Stimulated activated CD8-positive, alpha-beta memory T cell treated with anti-CD3 and anti-CD28 coated beads, Interleukin-15, amount 100 ng/mL, for 24 hours (primary cell): ENCODE measurements at places on chromosomes 6 and 20.

DNA sequence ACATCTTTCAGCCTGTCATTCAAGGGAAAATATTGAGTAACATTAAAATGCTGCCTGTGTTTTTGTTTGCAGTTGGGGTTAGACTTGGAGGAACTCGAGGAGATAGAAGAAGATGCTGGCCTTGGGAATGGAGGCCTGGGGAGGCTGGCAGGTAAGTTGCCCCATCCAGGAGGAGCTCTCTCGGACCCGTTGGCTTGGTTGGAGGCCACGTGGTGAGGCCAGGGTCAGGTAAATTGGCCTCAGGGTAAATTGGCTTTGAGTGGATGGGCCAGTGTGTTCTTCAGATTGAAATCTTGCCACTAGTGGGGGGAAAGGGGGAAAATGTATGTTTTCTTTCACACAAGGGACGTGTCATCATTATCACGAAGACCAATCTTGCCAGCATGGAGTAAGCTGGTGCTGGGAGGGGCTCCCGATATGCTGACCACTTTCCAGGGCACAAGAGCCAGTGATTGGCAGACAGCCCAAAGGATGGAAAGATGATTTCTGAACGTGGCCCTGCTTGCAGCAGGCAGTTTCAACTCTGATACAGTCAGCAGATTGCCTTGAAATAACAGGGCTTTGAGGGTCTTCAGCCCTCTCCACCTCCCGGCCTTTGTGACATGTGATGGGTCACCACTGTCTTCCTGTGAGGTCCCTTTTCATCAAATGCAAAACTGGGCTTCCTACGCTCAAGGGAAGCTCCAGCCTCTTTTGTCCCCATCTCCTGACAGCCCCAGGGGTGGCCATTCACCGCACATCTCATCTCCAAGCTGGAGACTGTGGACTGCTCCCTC lies 21.4 kb downstream of the PYGB start:
- no peak for DNase-seq

- DNase-seq: no peak
Measured at GRCh38 chr6:155493026-155493693, 37.5 kb upstream of the NOX3 start.

DNA sequence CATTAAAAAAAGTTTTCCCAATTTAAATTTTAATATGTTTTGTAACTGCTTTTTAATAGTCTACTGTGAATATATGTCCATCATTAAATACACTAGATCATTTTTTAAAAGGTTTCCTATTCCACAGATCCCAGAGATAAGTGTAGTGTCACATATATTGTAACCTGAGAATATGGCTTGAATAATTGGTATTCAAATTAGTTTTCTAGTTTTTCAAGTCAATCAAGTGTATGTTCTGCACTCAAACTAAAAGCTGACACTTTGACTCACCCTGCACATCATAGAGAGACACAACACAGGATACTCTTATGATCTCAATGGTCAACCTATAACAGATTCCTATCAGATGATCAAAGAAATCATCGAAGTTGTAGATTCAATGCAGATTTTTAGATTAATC lies 49.1 kb downstream of the ZHX3 start:
- no peak for DNase-seq

DNA sequence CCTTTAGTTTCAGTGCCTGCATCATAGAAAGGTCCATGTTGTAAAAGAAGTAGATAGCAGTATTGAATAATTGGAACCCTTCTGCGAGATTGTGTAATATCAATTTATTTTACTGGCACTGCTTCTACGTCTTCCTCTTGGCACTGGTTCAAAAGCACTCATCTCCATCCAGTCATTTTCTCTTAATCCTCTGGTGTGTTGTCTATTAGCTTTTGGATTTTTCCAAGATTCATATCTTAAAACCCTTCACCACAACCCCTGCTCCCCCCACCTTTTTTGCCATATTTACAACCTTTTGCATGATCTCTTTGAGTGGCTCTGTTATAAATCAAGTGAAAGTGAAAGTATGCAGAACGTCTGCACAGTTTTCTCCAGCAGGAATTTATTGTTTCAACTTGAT lies 76.6 kb upstream of the HSF2 start:
- no peak for DNase-seq

- no peak for DNase-seq
Measured at GRCh38 chr6:166194914-166195859, 27.5 kb upstream of the TBXT start.

- no peak for DNase-seq
Measured at GRCh38 chr6:42029881-42030280, 20.4 kb upstream of the TAF8 start.

DNA sequence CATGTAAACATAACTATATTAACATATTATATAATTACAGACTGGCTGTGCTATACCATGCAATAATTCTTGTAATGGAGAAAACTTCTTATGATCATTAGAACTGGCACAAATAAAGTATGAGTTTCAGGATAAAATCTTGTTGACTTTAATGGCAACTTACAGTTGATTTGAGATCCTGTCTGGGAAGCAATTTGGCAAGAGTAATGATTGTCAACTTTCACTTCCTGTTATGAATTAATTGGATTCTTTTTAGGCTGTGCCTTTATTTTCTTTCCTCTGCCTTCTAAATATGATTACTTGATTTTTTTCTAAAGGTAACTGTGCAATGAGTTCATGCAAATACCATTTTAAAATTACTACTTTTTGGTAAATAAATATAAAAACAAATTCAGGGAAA lies 158.1 kb upstream of the B3GAT2 start:
- DNase-seq: no peak

DNA sequence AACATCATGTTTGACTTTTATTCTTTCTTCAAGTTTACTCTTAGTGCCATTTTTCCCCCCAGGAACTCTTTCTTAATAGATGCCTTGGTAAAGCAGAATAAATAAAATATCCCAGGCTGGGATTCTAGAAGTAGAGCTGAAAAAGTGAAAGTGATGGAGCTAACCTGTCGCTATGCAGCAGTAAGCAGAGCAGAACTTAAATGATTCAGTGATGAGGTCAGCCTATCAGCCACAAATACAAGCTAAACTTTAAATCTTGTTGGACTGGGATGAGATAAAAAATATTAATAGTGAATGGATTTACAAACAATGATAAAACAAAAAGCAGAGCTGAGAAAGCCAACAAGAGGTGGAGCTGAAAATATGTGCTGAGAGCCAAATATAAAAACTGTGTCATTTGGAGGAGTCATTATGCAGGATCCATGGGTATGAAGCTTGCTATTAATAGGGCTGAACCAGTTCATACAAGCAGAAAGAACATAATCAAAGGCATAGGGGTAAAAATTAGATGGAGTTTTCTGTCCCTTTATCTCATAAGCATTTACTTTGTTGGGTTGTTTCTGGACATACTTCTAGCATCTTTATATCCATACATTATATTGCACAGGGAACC lies 877.8 kb downstream of the EPHA7 start:
- DNase-seq: no peak

DNA sequence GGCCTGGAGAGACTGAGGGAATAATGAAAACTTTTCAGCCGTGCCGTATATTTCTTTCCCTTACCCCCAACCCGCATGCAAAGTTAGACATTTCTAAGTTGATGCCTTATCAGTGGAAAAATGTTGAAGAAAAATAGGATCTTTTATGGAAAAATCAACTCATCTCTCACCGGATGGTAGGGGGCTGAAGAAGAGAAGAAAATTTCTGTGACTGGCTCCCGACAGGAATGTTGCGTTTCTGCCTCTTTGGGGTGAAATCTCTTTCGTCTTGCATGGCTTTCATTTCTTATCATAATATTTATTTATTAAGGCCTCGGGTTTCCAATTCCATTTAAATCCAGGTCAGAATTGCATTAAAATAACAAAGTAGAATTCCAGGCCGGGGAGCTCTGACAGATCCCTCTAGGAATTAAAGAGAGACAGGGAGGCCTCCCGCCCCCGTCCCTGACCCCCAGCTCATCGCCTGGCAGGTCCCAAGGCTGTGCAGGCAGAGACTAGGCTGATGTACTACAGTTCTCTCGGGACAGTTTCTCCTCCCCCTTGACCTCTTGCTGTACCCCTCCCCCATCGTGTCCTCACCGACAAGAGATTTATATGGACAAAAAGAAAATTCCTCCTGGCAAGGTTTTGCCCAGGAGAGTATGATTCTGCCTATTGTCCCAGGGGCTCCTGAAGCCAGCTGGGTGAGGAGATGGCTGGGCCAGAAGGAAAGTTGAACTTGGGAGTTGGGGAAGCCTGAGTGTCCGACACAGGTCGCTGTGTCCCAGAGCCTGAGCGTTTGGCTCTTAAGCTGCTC lies 1.3 kb downstream of the SCUBE3 start:
- DNase-seq: no peak

- DNase-seq: no peak
Measured at GRCh38 chr6:154187203-154187602, 148.2 kb downstream of the OPRM1 start.

DNA sequence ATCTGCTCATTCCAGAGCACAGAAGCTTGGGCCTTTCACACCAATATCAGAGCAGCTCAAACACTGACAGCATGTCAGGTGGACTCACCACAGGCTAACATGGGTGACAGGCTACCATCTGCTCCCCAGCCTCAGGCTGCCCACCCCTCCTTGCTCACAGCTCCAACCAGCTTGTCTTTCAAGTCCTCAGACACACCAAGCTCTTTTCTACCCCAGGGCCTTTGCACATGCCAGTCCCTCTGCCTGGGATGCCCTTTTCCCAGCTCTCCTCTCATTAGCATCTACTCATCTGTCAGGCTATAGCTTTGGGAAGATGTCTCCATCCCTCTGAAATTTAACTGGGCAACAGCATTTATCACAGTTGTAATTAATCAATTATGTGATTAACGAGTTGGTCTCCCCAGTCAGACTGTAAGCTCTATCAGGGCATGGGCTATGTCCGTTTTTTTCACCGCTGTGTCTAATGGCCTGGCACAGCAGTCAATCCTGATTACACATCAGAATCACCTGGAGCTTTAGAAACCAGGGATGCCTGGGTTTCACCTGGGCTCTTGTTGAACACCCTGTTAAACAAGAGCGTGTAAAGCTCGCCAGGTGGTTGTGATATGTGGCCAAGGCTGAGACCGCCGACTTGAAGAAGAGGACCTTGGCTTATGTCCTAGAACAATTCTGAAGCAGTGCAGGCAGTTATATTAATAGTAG lies 88.9 kb upstream of the MRPS10 start:
- DNase-seq: no peak

- DNase-seq: no peak
Measured at GRCh38 chr6:158229823-158230222, 61.7 kb downstream of the GTF2H5 start.

- DNase-seq: no peak
Measured at GRCh38 chr6:139243536-139243935, 48.3 kb downstream of the TXLNB start.

GRCh38 chr6:43391440-43392031 lies 22.1 kb upstream of the ZNF318 start:
- no peak for DNase-seq

DNA sequence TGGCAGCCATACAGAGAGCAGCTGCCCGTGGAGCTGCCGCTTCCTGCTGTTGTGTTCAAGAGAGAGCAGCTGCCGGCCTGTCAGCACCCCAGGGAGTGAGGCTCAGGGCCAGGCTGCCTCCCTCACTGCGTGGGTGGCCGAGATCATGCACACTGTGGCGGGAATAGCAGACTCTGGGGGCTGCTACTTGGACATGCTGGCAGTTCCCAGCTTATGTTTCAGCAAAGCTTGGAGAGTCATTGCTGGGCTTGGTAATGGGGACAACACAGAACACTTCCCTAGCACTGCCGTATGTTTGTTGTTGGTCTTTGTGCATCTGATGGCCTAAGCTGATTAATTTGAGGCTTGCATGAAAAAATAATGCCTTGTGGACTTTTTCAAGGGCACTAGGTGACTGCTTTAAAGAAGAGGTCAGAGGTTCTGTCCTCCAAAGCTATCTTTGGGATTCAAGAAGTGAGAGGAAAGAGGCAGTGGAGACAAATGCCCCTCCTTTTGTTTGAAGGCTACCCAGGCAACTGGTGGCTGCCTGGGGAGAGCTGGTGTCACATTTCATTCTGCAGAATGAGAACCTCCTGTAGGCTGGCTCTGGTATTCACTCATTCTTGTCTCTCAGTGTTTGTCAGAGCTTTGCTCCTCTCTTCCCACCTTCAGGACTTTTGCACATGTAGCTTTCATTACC lies 18.8 kb downstream of the MRAP2 start:
- DNase-seq: no peak

DNA sequence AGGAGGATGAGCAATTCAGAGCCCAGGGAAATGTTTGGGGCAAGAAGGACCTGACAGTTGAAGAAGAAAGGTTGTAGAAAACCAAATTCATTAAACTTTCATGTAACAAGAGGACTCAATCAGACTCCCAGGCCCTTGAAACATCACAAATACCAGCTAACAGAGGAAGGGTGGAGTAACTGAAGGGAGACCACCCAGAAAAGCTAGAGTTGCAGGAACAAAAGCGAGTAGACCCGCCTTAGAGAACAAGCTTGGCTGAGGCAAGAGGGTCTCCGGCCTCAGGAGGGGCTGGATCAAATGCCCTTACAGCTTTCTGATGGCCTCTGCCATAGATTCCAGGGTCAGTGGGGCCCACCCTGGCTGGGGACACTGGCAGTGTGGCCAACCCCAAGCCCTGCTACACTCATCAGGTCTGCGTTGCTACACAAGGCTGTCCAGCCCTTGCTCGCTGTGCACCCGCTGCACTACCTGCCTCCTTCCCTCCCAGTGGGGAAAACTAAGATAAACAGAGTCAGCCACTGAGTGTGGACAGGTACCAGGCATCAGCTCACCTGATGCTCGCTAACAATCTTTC lies 110.0 kb downstream of the SLC23A2 start:
- DNase-seq: no peak

DNA sequence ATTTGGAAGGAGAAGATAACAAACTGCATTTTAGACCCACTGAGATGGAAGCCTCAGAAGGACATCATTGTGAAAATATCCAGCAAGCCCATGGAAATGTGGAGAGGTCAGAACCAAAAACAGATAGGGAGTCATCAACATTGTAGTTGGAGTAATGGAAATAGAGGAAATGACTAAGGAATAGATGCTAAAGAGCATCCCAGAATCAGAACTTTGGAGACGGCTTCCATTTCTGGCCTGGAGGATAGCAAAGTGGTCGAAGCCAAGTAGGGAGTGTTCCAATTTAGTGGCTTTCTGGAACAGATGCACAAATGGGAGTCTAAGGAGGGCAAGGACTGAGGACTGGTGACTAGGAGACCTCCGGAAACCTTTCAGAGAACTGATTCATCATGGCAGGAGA lies 3.6 kb downstream of the BEND6 start:
- no peak for DNase-seq
